ENCODE measurements at places on chromosomes 11 and 22.
A peak's percentile ranks its signal among the peaks of the same experiment; 100 is the strongest.

- peak; percentile 71 for DNase-seq
These were observed 192.7 kb downstream of the NAV2 start for GRCh38 chr11:19905280-19905853.

GRCh38 chr22:42331014-42331413 lies 60.6 kb upstream of the TCF20 start:
- DNase-seq = no peak

GRCh38 chr11:118217575-118217974 lies 7.2 kb downstream of the JAML start:
- no peak for DNase-seq

DNA sequence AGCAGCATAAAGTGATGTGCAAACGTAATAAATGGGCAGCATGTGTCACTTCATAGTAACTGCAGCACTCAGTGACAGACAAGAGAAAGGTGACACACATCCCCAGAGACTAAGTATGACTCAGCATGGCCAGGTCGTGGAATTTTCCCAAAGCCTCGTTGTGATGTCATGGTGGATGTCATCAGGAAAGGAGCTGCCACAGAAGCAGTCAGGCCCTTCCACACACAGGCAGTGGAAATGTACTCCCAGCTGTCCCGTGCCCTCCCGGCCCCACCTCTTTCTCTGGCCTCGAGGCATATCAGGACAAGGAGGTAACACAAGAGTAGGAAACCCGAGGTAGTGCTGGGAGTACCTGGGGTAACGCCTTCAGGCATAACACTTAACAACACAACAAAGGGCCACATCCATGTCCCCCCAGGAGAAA lies 8.1 kb downstream of the PC start:
- peak; percentile 87 for DNase-seq

- DNase-seq = peak; percentile 80
These were observed 32.8 kb downstream of the PITPNB start for GRCh38 chr22:27885977-27886842.

DNA sequence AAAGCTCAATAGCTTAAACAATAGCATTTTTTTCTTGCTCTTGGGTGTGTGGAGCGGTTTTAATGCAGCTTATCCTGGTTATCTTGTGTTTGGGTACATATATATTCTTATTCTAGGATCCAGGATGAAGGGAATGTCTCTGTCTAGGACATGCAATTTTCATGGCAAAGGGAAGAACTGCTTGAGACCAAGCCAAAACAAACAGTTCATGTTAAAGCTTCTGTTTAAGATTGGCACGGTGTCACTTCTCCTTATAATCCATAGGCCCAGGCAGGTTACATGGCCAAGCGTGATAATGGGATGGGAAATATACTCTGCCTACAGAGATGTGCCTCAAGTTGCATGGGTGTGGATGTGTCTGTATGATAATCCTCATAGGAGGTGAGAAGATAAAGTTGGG lies 177.1 kb upstream of the PGR start:
- no peak for DNase-seq

- DNase-seq = peak; percentile 63
These were observed 60.2 kb downstream of the EHF start for GRCh38 chr11:34680918-34681586.

GRCh38 chr22:27218012-27218920 lies 560.9 kb downstream of the MIAT start:
- DNase-seq = no peak

DNA sequence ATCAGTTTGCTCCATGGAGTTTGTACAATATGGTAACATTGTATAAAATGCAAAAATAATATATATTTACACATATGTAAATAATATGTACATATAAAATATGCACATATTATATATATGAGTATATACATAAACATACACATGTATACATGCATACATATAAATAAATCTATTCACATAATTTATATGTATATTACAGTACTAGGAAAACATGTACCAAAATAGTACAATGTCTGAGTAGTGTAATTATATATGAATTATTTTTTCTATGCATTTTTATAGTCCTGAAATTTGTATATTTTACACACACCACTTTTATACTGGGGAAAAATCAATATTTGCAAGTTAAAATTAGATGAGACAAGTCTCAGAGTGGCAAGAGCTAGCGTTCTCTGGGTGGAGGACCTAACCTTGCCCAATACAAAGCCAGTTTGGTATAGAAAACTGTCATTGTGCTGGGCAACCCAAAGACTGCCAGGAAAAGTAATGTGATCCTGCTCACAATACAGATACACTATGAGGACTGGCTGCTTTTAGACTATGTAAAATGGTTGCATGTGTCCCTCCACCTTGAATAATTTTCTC lies 889.4 kb downstream of the LRRC4C start:
- no peak for DNase-seq

- DNase-seq = no peak
These were observed 93.9 kb downstream of the DSCAML1 start for GRCh38 chr11:117702946-117703598.

GRCh38 chr11:64848214-64848825 lies 3.9 kb upstream of the CDC42BPG start:
- no peak for DNase-seq

- DNase-seq = no peak
These were observed 56.6 kb upstream of the FDX1 start for GRCh38 chr11:110373051-110373702.
